ENCODE measurements at places on chromosomes 2 and 18. TPM values are rescaled to one million over a fixed set of nuclear protein-coding genes. Genes with fewer than 3 reads are reported as not detected.

Gene INHA
- total RNA-seq = not detected

Gene KYNU
- not detected for total RNA-seq

GRCh38 chr2:59997371-59997770 is 556.1 kb downstream of the BCL11A start:
- no peak for DNase-seq

DNA sequence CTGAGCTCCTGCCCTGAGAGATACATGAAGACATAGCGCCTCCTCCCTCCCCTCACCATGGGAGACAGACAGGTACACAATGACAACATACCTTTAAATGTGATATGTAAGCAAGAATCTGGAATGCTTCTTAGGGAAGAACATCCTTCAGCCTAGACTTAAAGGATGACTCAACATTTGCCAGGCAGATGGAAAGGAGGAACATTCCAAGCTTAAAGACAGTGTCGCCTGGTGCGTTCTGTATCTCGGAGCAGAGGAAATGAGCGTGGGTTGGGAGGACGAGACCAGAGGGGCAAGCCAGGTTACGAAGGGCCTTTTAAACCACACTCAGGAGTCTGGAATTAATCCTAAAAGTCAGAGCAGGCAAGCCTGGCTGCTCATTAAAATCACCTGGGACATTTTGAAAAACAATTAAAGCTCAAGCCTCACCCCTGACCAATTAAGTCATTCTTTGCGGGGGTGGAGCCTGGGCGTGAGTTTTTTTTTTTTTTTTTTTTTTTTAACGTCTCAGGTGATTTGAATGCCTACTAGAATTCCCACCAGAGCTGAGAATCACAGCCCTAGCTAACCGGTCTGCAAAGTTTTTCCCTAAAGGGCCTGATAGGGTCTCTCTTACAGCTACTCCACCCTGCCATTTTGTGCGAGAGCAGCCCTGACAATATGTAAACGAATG is 131.2 kb upstream of the SEC11C start:
- DNase-seq = no peak

GRCh38 chr18:55407774-55408535 is 180.0 kb downstream of the TCF4 start:
- no peak for DNase-seq

- DNase-seq = no peak
These were observed 140.6 kb downstream of the BCL2 start for GRCh38 chr18:63178971-63179370.

GRCh38 chr2:233915128-233915527 is 2.0 kb upstream of the TRPM8 start:
- DNase-seq = no peak

- no peak for DNase-seq
These were observed 400.7 kb downstream of the LRRTM4 start for GRCh38 chr2:77121518-77121917.

Measured in activated CD8-positive, alpha-beta T cell treated with anti-CD3 and anti-CD28 coated beads for 36 hours (primary cell).